Mesothelial cell of epicardium (in vitro differentiated cells): ENCODE measurements at places on chromosomes 6 and 20. TPM values are rescaled to one million over a fixed set of nuclear protein-coding genes. Genes with fewer than 3 reads are reported as not detected.

KCNK15 gene
- 0.16 to 0.27 TPM (median 0.20 TPM) in 3 replicates for total RNA-seq

NCOA7 gene
- total RNA-seq: 43.5 to 52.4 TPM (median 45.7 TPM) in 3 replicates

TFAP2D gene
- not detected in 3 replicates for total RNA-seq

MAP7 gene
- total RNA-seq: 15.1 to 15.5 TPM (median 15.5 TPM) in 3 replicates

ADAM33 gene
- 83.0 to 91.1 TPM (median 87.4 TPM) in 3 replicates for total RNA-seq

TSPO2 gene
- not detected in 3 replicates for total RNA-seq

ZNF391 gene
- total RNA-seq: 10.3 to 11.1 TPM (median 10.8 TPM) in 3 replicates

TRAPPC3L gene
- total RNA-seq: 1.7 to 2.3 TPM (median 2.1 TPM) in 3 replicates

LINC00237 gene
- total RNA-seq: not detected in 3 replicates

DDX43 gene
- total RNA-seq: not detected in 3 replicates

CFB gene
- 1.4 to 2.4 TPM (median 1.8 TPM) in 3 replicates for total RNA-seq

CST7 gene
- total RNA-seq: not detected in 3 replicates

DNA sequence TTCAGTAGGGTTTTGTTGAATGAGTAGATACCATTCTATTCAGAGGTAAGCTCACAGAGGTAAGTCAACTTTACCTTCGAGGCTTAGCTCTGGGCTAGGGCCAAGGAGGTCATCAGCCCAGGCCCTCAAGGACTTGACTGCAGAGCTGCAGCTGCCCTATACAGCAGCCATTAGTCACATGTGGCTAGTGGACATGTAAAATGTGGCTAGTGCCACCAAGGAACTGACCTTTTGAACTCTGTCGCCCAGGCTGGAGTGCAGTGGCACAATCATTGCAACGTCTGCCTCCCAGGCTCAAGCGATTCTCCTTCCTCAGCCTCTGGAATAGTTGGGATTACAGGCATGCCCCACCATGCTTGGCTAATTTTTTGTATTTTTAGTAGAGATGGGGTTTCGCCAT lies 47.9 kb upstream of the EPB41L1 start:
- DNase-seq: no peak

- no peak for DNase-seq
Measured at GRCh38 chr6:56513631-56514030, 129.1 kb downstream of the DST start.

GRCh38 chr6:56802584-56802983 lies 152.3 kb upstream of the BEND6 start:
- no peak for DNase-seq

GRCh38 chr6:44737341-44737740 lies 349.8 kb downstream of the CDC5L start:
- no peak for DNase-seq

- DNase-seq: no peak
Measured at GRCh38 chr6:111210194-111210728, 123.0 kb downstream of the SLC16A10 start.

GRCh38 chr20:62042025-62042820 lies 23.5 kb downstream of the TAF4 start:
- DNase-seq: no peak

- DNase-seq: no peak
Measured at GRCh38 chr6:13096084-13096483, 232.3 kb downstream of the TBC1D7 start.

DNA sequence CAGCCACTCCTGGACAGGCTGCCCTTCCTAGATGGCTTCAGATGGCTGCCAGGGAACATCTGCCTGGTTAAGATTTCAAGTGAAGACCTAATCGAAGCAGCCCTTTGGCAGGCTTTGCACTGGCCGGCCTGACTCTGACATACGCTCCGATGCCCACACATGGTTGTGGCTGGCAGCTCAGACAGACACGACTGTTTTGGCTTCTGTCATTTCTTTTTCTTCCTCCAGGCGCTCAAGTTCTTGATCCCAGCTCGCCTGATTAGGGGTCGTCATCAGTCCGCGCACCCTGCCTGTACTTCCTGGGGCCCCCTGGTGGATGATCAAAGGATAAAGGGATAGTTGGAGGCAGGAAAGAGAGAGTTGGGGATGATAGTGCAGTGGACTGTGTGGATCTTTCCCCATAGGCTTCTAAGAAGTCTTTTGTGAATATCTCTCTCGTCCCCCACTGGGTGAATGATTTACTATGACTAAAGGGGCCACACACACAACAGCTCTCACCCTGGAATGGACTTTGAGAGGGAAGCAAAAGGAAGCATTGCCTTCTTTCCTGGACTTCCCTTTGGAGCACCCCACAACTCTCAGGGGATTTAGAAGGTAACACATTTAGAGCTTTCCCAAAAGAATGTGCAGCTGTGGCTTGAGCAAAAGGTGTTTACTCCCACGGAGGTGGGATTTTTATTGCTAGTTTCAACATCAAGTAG lies 21.4 kb upstream of the TRAM2 start:
- peak; percentile 74 for DNase-seq

GRCh38 chr6:25477006-25477590 lies 174.9 kb upstream of the SCGN start:
- no peak for DNase-seq

DNA sequence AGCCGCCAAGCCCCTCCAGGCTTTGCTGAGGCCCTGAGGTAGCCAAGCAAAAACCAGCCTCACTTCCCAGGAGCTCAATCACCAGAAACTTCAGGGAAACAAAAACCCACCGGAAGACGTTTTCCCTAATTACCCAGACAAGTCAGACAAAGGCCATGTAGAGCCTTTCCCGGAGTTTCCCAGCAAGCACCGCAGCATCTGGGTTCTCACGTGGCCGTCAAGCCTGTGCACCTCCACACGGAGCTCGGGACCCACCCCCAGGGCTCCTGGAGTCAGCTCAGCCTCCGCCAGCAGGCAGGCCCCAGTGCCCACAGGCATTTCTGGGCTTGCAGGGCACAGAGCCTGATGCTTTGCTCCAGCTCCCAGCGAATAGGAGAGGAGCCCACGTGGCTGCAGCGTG lies 10.1 kb upstream of the MRGBP start:
- no peak for DNase-seq

DNA sequence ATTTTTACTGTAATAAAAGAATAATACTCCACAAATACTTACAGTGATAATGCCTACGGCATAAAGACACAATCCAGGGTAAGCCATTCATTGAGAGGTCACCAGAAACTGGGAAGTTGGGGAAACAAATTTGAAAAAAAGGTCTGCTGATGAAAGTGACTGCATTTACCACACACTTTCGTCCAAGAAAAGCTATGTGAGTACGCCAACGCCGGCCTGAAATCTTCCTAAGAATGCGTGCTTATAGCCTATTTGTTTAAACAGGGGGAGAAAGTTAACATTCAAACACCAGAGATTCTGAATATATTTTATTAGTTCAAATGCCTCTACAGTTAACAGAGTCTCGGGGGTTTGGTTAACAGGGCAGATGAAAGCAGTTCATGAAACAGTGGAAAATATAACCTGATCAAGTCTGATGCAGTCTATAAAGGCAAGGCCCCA lies 657 bp upstream of the LTV1 start:
- no peak for DNase-seq

DNA sequence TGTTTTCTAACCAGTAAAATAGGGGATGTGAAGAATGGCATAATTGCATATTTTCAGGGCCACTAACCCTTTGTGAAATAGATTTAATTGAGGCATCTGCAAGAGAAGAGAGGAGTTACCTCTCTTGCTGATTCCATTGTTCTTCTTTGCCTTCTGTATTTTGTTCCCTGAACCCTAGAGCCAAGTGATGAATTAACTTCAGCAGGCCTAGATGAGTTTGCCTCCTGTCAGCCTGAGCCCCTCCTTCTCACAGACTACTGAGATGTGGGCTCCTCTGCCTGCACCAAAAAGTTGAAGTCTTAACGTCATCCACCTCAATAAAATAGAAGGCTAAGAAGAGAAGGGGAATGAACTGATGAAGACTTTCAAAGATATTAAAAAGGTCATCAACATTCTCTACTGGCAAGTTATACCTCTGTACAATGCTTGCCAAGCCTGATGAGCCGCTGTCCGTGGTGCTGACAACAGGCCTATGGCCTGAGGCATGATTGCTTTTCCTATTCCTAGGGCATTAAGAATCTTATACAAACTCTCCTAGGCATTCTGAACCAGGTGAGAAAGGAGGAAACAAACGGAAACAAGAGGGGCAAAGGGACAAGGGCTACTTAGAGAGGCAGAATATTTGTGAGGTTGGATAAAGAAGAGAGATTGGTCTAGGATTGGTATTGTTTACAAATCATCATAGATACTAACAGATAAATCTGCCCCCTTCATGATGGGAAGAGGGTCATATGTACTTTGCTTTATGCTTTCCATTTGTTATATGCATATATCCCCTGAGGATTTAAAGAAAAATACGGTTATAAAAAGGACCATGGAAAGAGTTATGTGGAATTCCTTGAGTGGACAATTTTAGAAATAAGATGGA lies 46.8 kb downstream of the CD24 start:
- DNase-seq: peak; percentile 85

- DNase-seq: no peak
Measured at GRCh38 chr6:7758456-7758855, 32.6 kb downstream of the BMP6 start.

DNA sequence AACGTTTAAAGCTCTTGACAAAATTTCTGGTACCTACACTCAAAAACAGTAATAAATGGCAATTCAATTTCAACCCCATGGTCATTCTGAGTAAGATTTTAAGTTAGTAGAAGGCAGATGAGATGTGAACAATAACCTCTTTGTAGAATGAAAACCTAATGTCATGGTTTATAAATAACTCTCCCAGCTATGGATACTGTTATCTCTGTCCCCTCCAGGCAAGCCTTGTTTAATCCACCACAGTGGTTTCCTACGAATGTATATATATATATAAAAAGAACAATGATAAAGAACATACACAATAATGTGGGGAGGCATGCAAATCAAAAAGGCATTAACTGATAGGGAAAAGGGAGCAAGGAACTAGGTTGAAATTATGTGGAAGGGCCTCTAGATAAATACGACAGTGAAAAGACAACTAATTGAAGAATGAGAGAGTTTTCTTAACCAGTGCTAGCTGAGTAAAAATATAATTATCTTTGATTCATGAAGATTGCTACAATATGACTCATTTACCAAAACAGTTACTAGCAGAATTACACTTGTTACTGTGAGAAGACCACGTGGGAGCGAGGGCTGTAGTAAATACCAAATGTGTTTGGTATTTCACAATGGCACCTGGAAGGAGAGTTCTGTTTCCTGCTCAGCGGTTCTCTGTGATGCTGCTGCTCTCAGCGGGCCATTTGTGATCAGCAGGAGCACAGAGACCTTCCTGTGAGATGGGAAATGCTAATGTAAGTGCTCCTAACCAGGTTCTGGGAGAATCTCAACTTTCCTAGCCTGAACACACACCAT lies 173.7 kb downstream of the MBOAT1 start:
- DNase-seq: no peak

DNA sequence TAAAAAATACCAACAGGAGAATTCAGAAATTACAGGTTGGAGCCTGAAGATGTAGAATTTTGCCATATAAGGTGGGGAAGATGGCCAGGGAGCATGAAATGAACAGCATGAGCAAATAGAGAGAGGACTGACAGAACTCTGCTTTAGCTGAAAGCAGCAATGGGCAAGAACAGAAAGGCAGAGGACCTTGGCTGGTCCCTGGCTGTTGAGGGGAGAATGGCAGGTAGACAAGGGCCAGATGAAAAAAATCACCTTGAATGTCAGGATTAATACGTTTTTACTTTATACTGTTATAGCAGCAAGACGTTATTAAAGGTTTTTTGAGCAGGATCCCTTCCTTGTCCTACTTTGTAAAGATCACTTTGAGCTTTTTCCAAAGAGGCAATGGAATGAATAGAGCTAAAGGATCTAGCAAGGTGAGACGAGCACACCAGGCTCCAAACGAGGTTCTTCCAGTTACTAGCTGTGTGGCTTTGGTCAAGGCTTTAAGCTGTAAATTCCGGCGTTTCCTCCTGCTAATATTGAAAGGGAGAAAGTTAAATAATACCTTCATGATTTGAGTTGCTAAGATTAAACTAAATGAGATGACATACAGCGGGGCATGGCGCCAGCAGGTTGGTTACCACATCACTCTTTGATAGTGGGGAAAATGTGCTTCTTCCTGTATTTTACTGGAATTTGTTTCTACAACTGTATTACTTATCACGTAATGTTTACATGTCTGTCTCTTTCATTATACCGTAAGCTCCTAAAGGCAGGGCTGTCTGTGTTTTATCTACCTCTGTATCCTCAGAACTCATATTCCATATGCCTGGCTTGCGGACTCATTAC lies 776 bp downstream of the PPIL1 start:
- no peak for DNase-seq

DNA sequence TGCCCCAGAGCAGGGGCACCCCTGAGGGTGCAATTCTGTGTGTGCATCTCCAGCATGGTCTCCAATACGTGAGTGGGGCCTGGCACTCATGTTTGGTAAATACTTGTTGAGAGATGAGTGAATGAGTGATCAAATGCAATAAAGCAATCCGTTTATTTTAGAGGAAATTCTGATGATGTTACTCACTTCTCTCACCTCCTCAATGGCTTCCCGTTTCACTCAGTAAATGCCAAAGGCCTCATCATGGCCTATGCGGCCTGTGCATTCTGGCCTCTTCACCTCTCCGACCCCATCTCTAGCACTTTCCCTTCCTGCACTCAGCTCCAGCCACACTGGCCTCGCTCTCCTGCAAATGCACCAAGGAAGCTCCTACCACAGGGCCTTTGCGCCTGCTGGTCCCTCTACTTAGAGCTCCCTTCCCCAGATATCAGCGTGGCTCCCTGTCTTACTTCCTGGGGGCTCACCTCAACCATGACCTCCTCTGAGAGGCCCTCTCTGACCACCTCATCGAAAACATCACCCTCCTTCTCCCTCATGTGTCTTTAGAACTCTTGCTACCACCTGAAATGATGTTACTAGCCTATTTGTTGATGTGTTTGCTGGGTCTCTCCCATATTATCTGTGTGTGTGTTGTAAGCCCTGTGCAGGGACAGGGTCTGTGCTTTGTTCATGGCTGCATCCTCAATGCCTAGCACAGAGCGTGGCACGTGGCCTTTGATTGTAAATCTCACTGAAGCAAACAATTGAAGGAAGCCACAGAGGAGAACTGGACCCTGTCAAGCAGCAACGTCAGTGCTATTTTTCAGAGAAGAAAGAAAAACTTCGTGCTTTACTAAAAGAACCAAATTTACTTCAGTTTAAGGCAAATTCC lies 42.6 kb downstream of the RAB44 start:
- DNase-seq: no peak

DNA sequence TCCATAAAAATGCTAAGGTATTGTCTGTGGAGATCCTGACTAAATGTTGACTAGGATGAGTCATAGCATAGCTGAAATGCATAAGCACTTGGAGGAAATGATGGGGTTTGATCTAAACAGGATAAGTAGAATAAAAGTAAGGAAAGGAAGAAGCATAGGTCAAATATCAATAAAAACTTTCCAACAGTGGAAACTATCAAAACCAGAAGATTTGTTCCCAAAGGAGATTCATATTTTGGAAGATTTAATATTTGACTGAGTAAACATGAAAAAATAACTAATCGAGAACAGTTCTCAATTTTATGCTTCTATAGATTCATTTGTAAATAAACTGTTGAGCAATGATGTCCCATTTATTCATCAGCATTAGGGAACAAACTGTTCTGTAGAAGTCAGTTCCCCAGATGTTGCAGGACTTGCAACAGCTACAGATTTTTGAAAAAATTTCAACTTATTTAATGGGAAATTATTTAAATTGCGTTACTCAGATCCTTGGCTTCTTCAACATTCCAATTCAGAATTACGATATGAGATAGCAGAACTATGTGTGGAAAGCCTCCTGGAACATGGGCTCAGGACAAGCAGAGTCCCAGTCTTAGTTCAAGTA lies 133.7 kb upstream of the TBX18 start:
- DNase-seq: no peak

- DNase-seq: no peak
Measured at GRCh38 chr6:35719404-35719829, 17.4 kb upstream of the ARMC12 start.

GRCh38 chr20:9332791-9333479 lies 181.5 kb upstream of the LAMP5 start:
- no peak for DNase-seq

GRCh38 chr6:122730775-122731386 lies 48.6 kb upstream of the FABP7 start:
- no peak for DNase-seq
